ENCODE measurements at places on chromosomes 1 and 21.

DNA sequence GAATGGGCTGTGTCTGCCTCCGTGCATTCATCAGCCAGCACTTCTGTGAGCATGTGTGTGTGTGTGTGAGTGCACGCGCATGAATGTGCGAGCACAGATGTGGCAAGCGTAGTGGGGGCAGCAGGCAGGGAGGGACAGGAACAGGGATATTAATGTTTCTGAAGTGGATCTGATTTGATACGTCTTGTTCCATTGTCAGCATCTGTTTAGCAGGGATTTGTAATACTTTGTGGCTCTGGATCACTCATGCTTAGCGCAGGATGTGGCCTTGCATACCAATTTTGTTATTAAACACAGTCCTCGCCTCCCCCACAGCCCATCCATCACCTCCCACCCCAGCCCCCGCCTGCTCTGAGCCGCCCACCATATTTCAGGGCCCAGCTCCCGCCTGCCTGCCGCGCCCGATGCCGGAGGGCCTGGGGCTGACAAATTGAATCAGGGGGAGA lies 52.4 kb downstream of the TMEM53 start:
- DNase-seq: no peak

DNA sequence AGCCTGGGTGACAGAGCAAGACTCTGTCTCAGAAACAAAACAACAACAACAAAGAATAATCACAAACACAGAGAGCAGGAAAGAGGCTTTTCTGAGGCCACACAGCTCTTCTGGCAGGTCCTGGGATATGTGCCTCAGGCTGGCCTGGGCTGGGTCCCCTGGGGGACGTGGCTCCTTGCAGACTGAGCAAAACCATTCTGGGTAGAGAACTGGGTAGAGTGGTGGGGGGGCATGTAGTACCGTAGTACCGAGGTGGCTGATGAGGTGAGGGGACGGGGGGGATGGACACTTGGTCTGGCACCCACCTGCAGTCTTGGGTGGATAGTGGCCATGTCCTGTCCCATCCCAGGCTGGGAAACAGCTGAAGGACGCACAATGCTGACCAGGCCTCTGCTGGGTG lies 6.0 kb downstream of the TMEM82 start:
- DNase-seq: no peak

GRCh38 chr1:110243146-110243545 lies 33.0 kb downstream of the KCNC4 start:
- no peak for DNase-seq

DNA sequence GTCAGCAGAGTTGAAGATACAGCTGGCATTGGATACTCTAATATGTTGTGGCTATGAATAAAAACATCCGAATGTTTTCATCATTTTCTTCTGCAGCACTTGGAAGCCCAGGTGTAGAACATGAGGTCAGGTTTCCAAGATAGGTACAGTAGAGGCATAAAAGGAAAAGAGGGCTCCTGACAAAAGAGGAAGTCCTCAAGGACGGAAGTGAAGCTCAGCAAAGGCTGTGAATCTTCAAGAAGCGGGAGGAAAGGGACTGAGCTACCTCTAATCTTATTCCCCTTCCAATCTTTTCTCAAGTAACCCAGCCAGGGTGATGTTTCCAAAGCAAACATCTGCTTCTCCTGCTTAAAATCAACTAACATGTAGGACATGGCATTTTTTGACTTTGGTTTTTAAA lies 4.4 kb upstream of the PIK3C2B start:
- DNase-seq: no peak

GRCh38 chr1:203589171-203589570 lies 37.5 kb upstream of the ATP2B4 start:
- DNase-seq: no peak

- DNase-seq: no peak
Observed at GRCh38 chr1:161083748-161084596, 5.4 kb downstream of the NECTIN4 start.

- no peak for DNase-seq
Observed at GRCh38 chr1:205275133-205275532, 46.4 kb downstream of the NUAK2 start.

DNA sequence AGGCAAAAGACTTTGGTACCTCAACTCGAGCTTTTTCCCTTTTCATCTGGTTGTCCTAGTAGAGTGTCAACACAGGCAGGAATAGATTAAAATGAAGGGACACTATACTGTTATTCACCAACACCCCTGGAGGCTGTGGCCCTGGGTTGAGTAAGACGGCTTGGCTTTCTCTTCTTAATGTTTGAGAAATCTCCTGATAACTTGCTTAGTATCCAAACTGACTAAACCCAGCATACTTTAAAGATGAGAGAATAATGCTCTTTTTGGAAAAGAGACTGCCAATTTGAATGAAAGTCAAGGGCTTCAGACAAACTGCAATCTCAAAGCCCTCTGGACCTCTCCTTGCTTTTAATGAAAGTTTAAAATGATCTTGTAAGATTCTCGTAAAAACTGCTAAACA lies 2.6 kb upstream of the SLC30A1 start:
- DNase-seq: no peak

GRCh38 chr1:213061263-213061662 lies 10.2 kb downstream of the RPS6KC1 start:
- DNase-seq: no peak

- no peak for DNase-seq
Observed at GRCh38 chr1:111719674-111720132, 19.5 kb downstream of the INKA2 start.

DNA sequence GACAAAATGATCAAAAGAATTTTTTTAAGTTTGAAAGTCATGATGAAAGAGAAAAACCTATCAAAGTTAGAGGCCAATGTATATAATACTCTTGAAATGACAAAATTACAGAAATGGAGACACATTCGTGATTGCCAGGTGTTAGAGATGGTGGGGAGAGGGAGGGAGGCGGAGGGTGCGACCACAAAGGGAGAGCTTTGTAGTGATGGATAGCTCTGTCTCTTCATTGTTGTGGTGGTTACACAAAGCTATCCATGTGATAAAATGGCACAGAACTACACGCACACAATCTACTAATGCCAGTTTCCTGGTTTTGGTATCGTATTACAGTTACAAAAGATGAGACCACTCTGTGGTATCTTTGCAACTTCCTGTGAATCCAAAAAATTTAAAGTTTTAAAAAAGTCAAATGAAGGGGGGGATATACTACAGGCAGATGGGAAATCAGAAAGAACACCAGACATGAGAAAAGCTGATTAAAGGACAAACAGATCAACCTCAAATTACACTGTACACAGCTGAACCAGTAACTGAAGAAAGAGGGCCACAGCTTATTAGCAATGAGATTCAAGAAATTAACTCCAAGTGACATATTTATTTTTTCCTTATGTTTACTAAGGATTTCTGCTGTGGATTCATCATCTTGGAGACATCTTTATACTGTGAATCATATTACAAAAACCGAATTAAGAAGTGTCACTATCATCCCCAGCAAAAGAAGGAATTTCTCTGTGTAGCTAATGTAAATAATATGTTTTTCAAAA lies 199.1 kb downstream of the SLC45A1 start:
- DNase-seq: no peak

GRCh38 chr1:153506386-153506785 lies 29.4 kb downstream of the S100A6 start:
- no peak for DNase-seq

DNA sequence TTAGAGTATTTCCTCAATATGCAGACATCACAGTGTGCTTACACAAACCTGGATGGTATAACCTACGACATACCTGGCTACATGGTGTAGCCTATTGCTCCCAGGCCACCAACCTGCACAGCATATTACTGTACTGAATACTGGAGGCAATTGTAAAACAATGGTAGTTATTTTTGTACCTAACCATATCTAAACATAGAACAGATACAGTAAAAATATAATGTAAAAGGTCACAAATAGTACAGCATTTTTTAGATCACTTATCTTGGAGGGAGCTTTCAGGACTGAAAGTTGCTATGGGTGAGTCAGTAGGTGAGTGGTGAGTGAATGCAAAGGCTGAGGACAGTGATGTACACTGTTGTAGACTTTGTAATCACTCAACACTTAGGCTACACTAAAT lies 492.3 kb downstream of the MRPL39 start:
- DNase-seq: no peak

DNA sequence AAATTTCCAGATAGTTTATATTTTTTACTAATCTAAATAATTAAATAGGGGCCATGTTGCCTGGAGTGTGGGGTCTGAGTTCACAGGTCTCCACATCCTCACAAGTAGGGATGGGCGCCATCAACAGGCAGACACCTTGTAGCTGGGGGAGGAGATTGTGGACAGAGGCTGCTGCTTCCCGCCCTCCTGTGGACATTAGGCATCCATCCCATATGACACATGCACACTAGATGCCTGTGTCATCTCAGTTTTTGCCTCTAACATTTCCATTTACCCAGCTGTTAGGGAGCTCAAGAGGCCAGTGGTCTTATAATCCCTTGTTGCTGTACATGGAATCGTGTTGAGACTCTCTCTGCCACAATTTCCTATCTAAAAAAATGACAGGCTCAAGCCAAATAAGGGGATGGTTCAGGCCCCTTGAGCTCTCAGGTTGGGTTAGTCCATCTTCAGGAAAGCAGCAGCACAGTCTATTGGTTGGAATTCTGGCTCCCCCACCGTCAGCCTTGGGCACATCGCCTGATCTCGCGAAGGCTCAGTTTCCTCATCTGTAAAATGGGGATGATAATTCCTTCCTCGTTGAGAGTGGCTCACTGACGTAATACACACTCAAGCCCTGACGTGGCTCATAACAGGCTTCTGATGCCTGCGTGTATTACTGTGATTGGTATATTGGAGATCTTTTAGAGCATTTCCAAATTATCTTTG lies 13.6 kb downstream of the LHX4 start:
- DNase-seq: no peak

- DNase-seq: no peak
Observed at GRCh38 chr1:220806408-220806807, 19.7 kb downstream of the MTARC1 start.

DNA sequence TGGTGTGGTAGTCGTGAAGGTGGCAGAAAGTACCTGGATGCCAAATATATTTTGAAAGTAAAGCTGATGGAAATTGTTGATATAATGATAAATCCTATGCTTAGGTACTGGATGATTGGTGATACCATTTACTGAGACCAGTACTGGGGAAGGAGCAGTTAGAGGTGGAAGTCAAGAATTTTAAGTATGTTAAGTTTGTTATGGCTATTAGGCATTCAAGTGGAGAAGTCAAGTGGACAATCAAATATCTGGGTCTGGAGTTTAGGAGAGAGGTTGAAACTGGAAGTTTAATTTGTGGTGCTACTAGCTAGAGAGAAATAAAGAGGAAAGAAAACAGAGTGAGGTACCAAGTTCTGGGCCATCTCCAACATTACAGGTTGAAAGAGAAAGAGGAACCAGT lies 89.1 kb downstream of the ATF6 start:
- no peak for DNase-seq

DNA sequence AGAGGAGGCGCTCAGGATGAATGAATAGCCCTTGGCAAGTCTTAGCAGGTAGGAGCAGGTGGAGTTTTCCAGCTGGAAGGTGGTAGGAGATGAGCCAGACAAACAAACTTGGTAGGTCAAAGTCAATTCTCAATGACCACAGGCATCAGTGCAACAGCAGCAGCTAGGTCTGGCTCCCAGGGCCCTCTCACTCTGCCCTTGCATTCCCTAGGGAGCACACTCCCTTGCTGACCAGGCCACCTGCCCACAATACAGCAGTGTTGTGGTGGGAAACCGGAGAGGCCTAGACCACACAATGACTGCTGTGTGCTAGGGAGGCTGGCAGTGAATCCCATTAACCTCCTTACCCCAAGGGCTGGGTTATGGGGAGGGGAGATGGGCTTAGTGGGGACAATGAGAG lies 13.0 kb upstream of the PAQR6 start:
- no peak for DNase-seq

DNA sequence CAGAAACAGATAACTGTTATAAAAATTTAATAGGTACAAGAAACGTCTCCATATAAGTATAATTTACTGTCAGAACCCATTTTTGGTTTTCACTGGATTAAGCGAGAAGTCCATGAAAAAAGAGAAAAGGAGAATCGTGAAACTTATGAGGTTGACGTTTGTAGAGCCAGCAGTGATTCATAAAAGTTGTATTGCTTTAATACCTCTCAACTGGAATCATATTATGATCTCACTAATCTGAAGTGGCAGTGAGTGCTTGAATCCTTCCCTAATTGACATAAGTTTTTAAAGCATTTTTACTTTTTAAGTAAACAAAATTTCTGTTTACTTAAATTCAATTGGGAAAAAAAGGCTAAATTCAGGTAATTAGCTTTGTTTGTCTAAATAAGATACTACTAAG lies 315.3 kb downstream of the TPR start:
- no peak for DNase-seq

- DNase-seq: no peak
Observed at GRCh38 chr21:39869141-39869818, 2.0 kb downstream of the PCP4 start.

GRCh38 chr1:35361638-35362037 lies 93.1 kb downstream of the ZMYM4 start:
- DNase-seq: no peak

DNA sequence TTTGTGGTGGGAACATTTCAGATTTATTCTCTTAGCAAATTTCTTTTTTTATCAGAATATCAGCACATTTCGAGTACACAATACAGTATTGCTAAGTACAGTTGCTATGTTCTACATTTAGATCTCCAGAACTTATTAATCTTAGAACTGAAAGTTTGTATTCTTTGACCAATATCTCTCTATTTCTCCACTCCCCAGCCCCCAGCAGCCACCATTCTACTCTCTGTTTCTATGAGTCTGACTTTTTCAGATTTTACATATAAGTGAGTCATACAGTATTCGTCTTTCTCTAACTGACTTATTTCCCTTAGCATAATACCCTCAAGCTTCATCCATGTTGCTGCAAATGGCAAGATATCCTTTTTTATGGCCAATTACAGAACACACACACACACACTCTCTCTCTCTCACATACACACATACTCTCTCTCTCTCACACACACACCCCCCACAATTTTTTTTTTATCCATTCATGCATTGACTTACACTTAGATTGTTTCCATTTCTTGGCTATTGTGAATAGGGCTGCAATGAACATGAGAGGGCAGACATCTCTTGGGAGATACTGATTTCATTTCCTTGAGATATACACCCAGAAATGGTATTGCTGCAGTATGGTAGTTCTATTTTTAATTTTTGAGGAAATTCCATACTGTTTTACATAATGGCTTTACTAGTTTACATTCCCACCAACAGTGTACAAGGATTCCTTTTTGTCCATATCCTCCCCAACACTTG lies 15.7 kb downstream of the RPTN start:
- no peak for DNase-seq

DNA sequence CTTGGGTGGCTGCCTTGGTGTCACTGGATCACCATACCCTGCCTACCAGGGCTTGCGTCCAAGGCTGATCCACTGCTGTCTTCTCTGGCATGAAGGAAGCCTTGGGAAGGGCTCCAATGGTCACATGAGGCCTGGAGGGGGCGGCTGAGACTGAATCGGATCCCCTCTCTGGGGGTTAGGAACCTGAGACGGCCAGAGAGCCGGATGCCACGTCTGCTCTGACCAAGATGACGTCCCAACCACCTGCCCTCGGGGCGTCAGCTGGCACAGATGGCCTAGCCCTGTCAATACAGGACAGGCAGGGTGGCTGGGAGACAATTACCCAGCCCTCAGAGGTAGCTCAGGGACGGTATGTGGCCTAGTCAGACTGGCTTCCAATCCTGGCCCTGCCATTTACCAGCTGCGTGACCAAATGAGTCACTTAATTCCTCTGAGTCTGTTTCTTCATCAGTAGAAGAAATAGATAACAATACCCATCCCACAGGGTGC lies 5.4 kb downstream of the TRIM62 start:
- DNase-seq: no peak

GRCh38 chr21:46154955-46155513 lies 345 bp downstream of the FTCD start:
- DNase-seq: no peak

GRCh38 chr1:228263636-228264035 lies 55.8 kb downstream of the OBSCN start:
- no peak for DNase-seq

All from activated CD4-positive, alpha-beta T cell treated with anti-CD3 and anti-CD28 coated beads, Interleukin-2, amount 50 U/mL, for 4 hours (primary cell).